T-helper 9 cell (primary cell): ENCODE measurements at places on chromosomes 16 and 17.

GRCh38 chr17:51006601-51007000 is 114.1 kb downstream of the SPAG9 start:
- no peak for DNase-seq

DNA sequence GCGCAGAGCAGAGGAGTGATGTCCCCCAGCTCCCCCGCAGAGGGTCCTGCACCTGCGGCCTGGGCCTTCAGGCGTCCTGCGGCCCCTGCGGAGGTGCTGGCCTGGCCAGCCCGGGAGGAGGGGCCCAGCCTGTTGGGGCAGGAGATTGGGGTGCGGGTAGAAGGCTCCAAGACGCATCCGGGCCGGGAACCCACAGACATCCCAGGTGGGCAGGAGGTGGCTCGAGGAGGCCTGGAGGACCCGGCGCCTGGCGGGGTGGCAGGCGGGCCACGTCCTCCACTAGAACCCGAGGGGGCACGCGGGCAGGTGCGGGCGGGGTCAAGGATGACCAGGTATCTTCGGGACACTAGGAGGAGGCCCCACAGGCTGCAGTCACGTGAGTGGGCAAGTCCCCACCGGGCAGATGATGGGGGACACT is 647 bp upstream of the SECTM1 start:
- DNase-seq, result no peak

DNA sequence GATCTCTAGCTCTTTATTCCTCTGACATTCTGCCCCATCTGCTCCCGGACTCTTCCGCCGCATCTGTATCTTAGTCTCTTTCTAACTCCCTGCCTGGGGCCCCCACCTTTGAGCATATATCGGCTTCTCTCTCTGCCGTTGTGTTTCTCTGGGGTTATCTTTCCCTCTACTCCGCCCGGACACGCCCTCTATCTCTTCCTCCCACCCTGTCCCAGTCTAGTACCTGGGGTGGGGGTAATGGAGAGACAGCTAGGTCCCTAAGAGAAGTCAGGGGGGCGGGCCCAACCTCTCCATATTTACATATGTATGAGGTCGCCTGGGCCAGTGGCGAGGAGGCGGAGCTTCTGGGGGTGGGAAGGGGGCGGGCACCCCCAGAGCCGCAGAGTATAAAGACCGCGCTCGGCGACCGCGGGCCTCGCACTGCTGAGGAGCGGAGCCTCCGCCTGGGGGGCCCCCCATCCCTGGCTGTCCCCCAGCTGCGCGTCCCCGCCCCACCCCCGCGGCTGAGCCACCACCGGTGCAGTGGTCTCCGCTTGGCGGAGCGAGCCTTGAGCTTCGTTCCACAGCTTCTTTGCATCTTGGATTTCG is at the start of gene ATP1B2:
TSS of gene ATP1B2 (plus strand) at position 418 of the 588 bp plus-strand sequence. CDS start 593 bp downstream, outside the sequence.
- peak; percentile 69 for DNase-seq

GRCh38 chr17:71668807-71669206 is 452.0 kb upstream of the SOX9 start:
- DNase-seq, result no peak

GRCh38 chr17:54967621-54968261 is 713 bp downstream of the COX11 start:
- no peak for DNase-seq

DNA sequence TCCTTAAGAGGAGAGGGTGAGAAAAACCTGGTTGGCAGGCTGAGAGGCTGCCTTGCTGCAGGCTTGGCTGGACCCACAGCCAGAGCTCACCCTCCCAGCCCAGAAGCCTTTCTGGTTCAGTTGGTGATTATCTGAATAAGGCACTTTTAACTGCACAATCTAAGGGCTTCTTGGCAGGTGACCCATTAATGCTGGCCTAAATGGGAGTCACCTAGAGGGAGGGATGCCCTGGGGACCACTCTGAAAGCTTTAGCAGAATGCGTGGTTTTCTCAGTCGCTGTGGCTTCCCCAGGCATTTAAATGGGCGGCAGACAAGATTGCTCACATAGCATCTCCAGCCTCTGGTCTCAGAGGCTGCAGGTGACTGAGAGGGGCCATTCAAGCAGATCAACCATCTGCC is 33.2 kb upstream of the SHISA9 start:
- DNase-seq, result no peak
